ENCODE measurements at places on chromosomes 1 and 21.

DNA sequence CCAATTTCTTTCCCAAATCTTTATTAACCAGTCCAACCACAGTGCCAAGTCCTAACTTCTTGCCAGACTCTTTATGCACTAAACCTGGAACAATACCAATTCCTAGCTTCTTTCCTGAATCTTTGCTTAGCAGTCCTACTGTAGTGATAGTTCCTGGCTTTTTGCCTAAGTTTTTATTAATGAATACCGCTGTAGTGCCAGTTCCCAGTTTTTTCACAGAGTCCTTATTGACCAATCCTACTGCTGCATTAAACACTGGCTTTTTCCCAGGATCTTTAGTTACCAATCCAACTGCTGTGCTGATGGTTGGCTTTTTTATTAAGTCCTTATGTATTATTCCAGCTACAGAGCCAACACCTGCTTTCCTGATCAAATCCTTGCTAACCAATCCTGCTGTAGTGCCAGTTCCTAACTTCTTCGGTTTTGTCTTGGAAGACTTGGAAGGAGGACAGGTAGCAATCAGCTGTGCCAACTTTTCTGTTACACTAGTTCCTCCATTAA is 80.8 kb downstream of the ASH1L start:
- DNase-seq: no peak

- DNase-seq: peak; percentile 97
Measured at GRCh38 chr1:212179394-212180076, 105.7 kb upstream of the PPP2R5A start.

- DNase-seq: no peak
Measured at GRCh38 chr21:17711896-17712295, 99.2 kb upstream of the BTG3 start.

- DNase-seq: peak; percentile 99
Measured at GRCh38 chr1:155134880-155135414, 705 bp upstream of the SLC50A1 start.

- peak; percentile 55 for DNase-seq
Measured at GRCh38 chr1:21706151-21706835, 37.1 kb upstream of the RAP1GAP start.

DNA sequence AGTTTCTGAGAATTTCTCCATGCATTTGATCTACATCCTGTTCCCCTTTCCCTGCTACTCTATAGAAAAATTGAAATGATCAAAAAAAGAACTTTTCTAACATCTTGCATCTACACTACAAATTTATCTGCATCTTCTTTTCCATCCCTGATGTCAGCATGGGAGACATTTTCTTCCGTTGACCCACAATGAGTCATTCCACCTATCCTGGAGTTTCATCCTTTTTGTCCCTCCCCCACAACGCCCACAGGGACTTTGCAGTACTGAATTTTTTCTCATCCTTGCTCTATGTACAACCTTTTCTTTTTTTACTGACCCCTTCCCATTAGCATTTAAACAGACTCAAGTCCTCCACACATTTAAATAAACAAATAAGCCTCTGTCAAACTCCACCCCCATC is 112.2 kb upstream of the MROH9 start:
- peak; percentile 20 for DNase-seq

DNA sequence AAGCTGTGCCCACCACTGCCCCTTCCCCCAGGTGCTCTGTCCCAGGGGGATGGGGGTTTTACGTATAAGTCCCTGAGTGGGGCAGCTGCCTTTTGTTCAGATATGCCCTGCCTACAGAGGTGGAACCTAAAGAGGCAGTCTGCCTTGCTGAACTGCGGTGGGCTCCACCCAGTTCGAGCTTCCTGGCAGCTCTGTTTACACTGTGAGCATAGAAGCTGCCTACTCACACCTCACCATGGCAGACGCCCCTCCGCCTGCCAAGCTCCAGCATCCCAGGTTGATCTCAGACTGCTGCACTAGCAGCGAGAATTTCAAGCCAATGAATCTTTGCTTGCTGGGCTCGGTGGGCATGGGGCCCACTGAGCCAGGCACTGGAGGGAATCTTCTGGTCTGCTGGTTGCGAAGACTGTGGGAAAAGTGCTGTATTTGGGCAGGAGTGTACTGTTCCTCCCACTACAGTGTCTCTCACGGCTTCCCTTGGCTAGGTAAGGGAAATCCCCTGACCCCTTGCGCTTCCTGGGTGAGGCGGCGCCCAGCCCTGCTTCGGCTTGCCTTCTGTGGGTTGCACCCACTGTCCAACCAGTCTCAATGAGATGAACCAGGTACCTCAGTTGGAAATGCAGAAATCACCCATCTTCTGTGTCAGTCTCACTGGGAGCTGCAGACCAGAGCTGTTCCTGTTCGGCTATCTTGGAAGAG is 17.6 kb upstream of the RWDD3 start:
- no peak for DNase-seq

GRCh38 chr1:58874342-58874741 is 90.5 kb upstream of the JUN start:
- DNase-seq: peak; percentile 12

- no peak for DNase-seq
Measured at GRCh38 chr1:45488666-45489377, 2.1 kb downstream of the TESK2 start.

DNA sequence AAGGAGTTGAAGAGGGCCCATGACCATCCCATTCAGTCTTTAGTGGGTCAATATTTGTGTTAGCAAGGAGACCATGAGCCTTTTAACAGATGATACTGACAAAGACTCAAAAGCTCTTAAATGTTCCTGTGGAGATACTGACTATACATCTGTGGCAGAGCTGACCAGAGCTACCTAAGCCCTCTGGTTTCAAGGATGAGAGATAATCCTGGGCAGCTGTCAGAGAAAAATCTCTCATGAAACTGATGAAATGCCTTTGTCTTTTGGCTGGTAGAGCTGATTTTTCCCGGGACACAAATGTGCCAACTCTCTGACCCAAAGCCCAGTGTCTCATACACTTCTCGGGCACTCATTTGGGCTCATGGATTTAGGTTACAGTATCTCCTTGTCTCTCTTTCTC is 100.9 kb downstream of the XCL2 start:
- no peak for DNase-seq

DNA sequence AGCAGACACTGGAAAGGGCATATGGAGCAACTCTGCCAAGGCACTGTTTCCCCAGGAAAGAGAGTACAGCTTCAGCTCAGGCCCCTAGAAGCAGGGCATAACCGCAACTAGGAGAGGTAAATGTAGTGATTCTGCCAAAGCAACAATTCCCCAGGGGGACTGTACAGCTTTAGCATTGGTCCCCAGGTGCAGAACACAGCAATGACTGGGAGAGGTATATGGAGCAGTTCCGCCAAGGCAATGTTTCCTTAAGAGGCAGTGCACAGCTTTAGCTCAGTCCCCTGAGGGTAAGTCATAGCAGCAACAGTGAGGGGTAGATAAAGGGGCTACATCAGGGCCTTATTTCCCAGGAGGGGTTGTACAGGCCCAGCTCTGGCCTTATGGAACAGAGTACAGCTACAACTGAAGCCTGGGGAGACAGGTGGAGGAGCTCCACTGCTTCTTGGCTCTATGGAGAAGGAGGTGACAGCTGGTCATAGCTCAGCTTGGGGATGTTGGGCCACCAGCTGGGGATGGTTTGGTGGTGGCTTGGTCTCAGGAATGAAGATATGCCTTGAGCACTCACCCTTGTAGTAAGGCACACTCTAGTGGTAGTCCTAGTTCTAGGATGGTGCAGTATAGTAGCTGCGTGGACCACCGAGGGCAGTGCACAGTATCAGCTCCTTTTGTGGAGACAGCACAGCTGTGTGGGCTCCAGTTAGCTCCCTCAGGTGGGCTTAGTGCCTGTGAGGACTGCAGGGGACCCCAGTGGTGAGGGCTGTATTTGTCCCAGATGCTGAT is 582.7 kb downstream of the PTPRC start:
- DNase-seq: no peak

- no peak for DNase-seq
Measured at GRCh38 chr1:3120140-3120539, 51.1 kb downstream of the PRDM16 start.

DNA sequence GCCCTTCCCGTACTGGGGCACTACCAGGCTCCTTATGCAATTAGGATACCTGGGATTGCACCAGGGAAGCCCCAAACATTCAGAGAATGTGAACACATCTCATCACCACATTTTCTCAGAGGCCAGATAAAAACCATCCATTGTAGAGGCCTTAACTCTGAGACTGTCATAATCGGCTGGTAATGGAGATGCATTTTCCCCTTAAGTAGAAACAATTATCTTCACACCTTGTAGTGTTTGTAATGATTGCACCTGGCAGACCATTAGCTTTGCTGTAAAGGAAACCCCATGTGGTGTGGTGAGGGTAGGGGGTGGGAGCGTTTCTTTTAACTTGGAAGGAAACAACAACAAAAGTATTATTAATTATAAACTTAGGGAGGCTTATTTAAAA is 90.0 kb upstream of the TLR5 start:
- no peak for DNase-seq

- DNase-seq: no peak
Measured at GRCh38 chr1:239575113-239575512, 188.7 kb downstream of the CHRM3 start.

GRCh38 chr1:37189111-37189510 is 154.8 kb upstream of the GRIK3 start:
- no peak for DNase-seq

DNA sequence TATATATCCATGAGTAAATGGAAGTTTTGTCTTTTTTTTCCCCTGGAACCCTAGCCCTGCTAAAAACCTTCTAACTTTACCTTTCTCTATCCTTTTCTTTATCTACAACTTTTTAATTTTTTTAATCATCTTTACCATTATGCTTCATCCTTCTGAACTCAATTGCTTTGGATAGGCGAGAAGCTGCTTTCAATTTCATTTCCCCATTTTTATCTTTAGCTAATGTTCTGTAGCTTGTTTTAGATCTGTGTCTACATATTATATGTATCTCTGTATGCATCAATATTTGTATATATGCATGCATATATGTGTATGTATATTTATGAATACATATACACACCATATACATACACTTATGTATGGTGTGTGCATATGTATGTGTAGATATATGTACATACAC is 57.4 kb downstream of the PTPRC start:
- DNase-seq: no peak

- DNase-seq: peak; percentile 64
Measured at GRCh38 chr1:87084244-87084836, 169.9 kb downstream of the HS2ST1 start.

DNA sequence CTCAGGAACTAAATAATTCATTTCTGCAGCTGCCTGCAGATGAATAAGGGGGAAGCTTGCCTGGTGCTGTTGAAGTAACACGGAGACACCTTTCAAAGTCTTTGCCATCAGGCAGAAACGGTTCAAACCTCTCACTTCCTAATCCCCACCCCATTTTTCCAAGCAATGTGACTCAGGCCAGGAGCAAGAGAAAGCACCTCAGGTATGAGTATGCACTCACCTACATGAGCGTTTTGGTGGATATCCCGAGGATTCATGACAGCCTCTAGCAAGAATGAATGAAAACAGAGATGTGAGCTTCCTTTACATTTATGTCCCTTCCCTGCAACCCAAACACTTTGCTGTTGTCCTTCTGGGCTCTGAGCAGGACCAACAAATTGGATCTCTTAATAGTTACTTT is 63.4 kb upstream of the LAX1 start:
- no peak for DNase-seq

GRCh38 chr1:66527686-66528085 is 6.3 kb upstream of the SGIP1 start:
- DNase-seq: peak; percentile 52

GRCh38 chr1:210438928-210439841 is 110.5 kb downstream of the HHAT start:
- DNase-seq: peak; percentile 89

GRCh38 chr1:65235867-65236805 is 73.2 kb upstream of the DNAJC6 start:
- peak; percentile 49 for DNase-seq

DNA sequence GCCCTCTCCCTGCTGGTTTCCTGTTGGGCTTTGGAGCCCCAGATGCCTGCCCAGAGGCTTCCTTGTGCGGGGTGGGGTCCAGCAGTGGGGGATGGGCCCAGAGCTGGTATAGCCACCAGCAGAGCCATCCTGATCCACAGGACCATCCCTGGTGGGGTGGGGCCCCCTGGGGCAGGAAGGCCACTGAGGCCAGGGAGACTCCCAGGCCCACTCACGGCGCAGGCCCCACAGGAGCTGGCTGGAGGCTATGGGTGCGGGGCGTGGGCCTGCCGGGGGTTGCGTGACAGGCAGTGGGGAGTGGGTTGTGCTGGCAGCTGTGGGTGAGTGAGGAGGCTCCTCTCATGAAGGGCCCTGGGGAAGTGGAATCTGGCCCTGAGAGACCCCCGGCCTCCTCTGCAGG is 5.7 kb downstream of the LRRC3 start:
- DNase-seq: no peak

GRCh38 chr1:21338573-21339355 is 48.5 kb upstream of the ECE1 start:
- peak; percentile 36 for DNase-seq

DNA sequence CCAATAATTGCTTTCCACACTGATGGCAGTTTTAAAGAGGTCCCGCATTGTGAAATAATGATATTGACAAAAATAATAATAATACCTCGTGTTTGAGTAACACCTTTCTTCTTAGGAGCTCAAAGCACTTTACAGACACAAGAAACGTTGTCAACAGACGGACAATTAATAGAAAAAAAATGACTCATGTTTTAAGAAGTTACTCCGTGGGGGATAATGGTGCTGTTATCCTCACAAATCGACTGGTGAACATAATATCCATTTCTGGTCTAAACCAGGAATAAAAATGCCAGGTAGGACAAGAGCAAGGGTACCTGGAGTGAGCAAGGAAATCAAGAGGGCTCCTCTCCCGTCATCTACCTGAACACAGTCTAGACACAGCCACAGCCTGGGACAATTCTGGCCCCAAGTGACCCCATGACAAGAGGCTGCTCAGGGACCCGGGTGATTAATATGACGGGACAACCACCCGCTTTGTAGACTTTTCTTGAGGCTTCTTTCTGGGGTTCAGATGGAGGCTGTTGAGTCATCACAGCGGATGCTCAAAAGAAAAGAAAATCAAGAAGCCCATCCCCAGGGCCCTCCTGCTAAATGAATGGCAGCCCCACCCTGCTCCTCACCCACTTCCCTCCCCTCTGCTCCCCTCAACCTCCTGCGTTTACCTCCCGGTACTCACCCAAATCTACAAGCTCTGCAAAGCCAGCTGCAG is 146.2 kb upstream of the IRF2BP2 start:
- DNase-seq: no peak

DNA sequence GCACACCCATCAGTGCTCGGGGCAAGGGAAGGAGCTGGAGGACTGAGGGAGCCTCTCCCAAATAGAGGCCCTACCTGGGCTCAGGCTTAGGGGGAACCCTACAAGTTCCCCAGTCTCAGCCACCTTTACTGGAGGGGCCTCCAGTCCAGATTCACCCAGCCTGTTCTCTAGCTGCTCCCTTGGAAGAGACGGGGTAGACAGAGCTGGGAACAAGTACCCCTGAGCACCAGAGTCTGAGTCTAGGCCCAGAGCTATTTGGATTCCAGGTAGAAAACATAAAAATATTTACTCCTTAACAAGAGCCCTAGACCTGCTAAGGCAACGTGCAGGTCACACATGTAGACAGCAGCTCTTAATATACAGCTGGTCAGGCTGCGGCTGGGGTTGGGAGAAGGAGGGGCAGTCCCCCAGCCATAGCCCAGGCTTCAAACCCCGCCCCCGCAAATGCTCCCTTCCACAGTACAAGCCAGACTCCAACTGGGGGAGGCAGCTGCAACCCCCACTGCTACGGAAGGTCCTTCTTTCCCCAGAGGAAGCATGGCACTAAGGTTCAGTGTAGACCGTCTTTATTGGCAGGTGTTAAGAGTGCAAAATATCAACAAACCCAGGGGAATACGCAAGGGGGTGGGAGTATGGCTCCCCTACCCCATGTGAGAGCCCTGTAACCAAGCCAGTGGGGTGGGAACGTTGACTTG is 8.0 kb downstream of the TENT5B start:
- no peak for DNase-seq

Data from GM23248 (cell line).